ENCODE measurements at places on chromosomes 5 and 9. TPM values are rescaled to one million over a fixed set of nuclear protein-coding genes. Genes with fewer than 3 reads are reported as not detected.
A peak's percentile ranks its signal among the peaks of the same experiment; 100 is the strongest.

GRCh38 chr5:43400082-43400481 lies 12.1 kb downstream of the CCL28 start:
- no peak overlapping the region for H3K4me3 ChIP-seq
- DNase-seq: no peak
- no peak overlapping the region for H3K27ac ChIP-seq
- H3K36me3 ChIP-seq: no peaks in the 10 kb centered on the region

GRCh38 chr5:127762412-127762811 lies 59.2 kb downstream of the CCDC192 start:
- H3K27me3 ChIP-seq: no peaks in the 10 kb centered on the region
- no peak overlapping the region for H3K27ac ChIP-seq
- no peak overlapping the region for H3K4me3 ChIP-seq

- DNase-seq: no peak
- no peak overlapping the region for H3K27ac ChIP-seq
- H3K36me3 ChIP-seq: no peaks in the 10 kb centered on the region
- no peaks in the 10 kb centered on the region for H3K27me3 ChIP-seq
These were observed 46.1 kb upstream of the ANKH start for GRCh38 chr5:14917719-14918118.

DNA sequence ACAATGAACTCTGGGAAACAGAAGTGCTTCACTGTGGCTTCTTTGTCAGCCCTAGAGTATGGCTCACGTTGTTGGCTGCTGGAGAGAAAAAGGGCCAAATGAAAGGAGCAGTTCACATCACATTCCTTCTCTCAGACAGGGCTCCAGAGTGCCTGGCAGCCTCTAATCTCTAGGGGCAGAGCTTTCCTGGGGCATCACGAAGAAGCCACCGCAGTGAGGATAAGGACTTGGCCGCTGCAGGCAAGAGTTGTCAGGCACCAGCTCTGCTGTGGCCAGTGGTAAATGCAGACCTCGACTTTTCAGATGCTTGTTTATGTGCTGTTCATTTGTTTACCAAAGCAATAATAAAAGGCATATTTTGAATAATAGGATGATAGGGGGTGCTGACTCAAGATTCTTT lies 227.2 kb downstream of the ICE1 start:
- no peaks in the 10 kb centered on the region for H3K36me3 ChIP-seq
- no peaks in the 10 kb centered on the region for H3K27me3 ChIP-seq
- H3K4me1 ChIP-seq: peaks cover 2% of the 10 kb centered on the region

GRCh38 chr5:103511554-103511885 lies 51.1 kb downstream of the NUDT12 start:
- peak overlapping the region; percentile 36 for H3K4me3 ChIP-seq
- DNase-seq: no peak
- peaks cover 4% of the 10 kb centered on the region for H3K4me1 ChIP-seq
- no peak overlapping the region for H3K27ac ChIP-seq
- no peaks in the 10 kb centered on the region for H3K36me3 ChIP-seq

DNA sequence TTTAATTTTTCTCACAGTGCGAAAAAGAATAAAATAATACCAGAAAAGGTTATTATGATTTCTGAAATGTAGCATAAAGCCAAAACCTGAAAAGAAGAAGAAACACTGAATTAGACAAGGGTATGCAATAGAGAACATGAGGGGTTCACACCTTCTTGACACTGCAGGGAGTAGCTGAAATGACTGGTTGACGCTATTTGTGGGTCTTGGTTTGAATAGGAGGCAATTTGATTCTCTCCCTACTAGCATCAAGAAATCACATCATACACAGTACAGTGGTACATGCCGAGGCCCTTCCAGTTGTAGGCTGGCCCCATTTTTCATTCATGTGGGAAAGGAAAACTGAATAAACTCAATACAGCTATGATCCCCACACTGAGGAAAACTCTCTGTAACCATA lies 68.6 kb downstream of the NR3C1 start:
- no peaks in the 10 kb centered on the region for H3K4me1 ChIP-seq
- no peak for DNase-seq
- no peaks in the 10 kb centered on the region for H3K27me3 ChIP-seq
- no peak overlapping the region for H3K4me3 ChIP-seq
- H3K27ac ChIP-seq: no peak overlapping the region

DNA sequence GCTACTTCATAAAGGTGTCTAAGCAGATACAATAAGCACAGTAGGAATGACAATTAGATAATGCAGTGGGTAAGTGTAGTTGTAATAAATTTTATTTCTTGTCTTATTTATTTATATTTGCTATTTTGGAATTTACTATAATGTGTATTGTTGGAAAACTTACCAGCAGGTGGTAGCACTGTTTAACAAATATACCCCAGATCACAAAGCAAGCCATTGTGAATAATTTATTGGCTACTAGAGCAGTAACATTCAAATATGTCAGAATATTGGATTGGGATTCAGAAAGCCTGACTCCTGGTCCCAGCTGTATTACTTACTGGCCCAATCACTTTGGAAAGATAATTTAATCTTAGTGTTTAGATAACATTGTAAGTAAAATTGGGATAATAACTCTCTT lies 78.0 kb downstream of the ISOC1 start:
- H3K27ac ChIP-seq: no peak overlapping the region
- H3K36me3 ChIP-seq: no peaks in the 10 kb centered on the region
- H3K27me3 ChIP-seq: no peaks in the 10 kb centered on the region
- peaks cover 17% of the 10 kb centered on the region for H3K4me1 ChIP-seq

- H3K27me3 ChIP-seq: no peaks in the 10 kb centered on the region
- no peak overlapping the region for H3K27ac ChIP-seq
- H3K4me3 ChIP-seq: no peak overlapping the region
- no peaks in the 10 kb centered on the region for H3K36me3 ChIP-seq
- peaks cover 5% of the 10 kb centered on the region for H3K4me1 ChIP-seq
- no peak for DNase-seq
These were observed 459.5 kb upstream of the PTGER4 start for GRCh38 chr5:40220260-40220659.

DNA sequence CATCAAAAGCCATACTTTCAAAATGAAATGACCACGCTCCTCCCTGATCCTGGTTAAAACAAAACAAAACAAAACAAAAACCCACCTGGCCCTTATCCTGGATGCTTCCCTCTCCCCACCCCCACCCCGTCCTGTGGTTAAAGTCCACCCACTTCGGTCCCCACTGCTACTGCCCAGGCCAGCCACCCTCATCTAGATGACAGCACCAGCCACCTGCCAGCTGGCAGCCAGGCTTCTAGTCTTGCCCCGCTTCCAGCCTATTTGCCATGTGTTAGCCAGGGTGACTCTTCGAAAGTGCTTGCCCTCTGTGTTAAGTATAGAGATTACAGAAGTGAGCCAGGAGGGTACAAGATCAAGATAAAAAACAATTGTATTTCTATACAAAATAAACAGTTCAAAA lies 27.5 kb upstream of the NCS1 start:
- H3K36me3 ChIP-seq: no peaks in the 10 kb centered on the region
- H3K27me3 ChIP-seq: no peaks in the 10 kb centered on the region
- DNase-seq: no peak
- H3K4me3 ChIP-seq: no peak overlapping the region

PLPPR1 gene
- total RNA-seq: 4.6 TPM

PCDHB13 gene
- 3.3 TPM for total RNA-seq

MLANA gene
- total RNA-seq: not detected

ANKRD18A gene
- total RNA-seq: 8.4 TPM

RFESD gene
- 7.1 TPM for total RNA-seq
